Right lung (tissue), 10 donors: ENCODE measurements at places on chromosomes 2 and 18. TPM values are rescaled to one million over a fixed set of nuclear protein-coding genes. Genes with fewer than 3 reads are reported as not detected.

PMAIP1 gene
- 1.4 TPM for polyA plus RNA-seq

CHAC2 gene
- polyA plus RNA-seq: 3.3 TPM

MC4R gene
- 0.45 TPM for polyA plus RNA-seq

- DNase-seq: no peak
These were observed 33.0 kb upstream of the METTL21A start for GRCh38 chr2:207658156-207658555.

GRCh38 chr18:7000484-7001096 is 117.0 kb downstream of the LAMA1 start:
- DNase-seq: no peak

DNA sequence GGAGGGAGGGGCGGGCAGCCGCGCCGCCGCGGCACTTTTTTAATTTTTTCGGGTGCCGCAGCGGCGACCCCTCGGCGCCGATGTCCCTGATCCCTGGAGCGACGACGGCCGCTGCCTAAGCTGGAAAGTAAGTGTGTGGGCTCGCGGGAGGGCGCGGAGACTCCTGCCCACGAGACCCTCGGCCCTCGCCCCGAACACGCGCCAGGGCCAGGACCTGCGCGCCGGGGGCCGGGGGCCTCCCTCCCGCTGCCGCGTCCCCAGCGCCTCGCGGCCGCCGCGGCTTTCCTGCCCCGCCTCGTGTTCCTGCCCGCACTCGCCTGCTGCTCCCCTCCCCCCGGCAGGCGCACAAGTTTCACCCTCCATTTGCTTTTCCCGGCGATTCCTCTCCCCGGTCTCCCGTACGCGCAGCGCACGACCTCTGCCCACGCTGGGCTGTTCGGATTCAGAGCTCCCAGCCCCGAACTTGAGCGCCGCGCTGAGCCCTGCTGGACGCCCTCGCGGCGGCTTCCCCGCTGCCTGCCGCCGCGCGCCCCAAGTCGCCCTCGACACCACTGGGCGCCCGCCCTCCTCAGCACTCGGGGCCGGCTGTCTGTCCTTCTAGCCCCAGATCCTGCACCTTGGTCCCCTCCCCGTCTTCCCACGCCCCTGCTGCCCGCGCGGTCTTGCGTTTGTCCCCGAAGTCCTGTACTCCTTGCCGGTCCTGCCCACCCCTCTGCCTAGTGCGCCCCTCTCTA is 507 bp downstream of the PKP4 start:
- peak; percentile 77 for DNase-seq

GRCh38 chr2:39523308-39524044 is 86.4 kb upstream of the MAP4K3 start:
- no peak for DNase-seq

GRCh38 chr2:153047220-153047619 is 328.8 kb downstream of the ARL6IP6 start:
- no peak for DNase-seq
